ENCODE measurements at places on chromosomes 3 and 15.
A peak's percentile ranks its signal among the peaks of the same experiment; 100 is the strongest.

DNA sequence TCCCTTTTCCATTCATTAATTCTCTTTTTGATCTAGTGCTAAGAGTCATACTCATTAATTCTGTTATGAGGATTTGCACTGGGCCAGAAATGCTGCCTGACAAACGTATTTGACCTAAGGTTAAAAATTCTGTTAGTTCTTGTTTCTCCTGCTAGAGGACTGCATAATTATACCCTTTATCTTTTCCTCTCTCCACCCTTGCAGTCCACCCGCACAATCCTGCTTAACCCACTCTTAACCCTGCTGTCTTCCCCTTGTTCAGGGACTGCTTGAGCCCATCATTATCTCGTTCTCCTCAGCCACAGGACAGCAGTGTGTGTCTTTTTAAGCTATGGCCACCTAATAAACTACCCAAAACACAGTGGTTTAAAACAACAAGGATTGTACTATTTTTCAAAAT, 31.1 kb upstream of the DYNC1LI1 start:
- no peak for DNase-seq

DNA sequence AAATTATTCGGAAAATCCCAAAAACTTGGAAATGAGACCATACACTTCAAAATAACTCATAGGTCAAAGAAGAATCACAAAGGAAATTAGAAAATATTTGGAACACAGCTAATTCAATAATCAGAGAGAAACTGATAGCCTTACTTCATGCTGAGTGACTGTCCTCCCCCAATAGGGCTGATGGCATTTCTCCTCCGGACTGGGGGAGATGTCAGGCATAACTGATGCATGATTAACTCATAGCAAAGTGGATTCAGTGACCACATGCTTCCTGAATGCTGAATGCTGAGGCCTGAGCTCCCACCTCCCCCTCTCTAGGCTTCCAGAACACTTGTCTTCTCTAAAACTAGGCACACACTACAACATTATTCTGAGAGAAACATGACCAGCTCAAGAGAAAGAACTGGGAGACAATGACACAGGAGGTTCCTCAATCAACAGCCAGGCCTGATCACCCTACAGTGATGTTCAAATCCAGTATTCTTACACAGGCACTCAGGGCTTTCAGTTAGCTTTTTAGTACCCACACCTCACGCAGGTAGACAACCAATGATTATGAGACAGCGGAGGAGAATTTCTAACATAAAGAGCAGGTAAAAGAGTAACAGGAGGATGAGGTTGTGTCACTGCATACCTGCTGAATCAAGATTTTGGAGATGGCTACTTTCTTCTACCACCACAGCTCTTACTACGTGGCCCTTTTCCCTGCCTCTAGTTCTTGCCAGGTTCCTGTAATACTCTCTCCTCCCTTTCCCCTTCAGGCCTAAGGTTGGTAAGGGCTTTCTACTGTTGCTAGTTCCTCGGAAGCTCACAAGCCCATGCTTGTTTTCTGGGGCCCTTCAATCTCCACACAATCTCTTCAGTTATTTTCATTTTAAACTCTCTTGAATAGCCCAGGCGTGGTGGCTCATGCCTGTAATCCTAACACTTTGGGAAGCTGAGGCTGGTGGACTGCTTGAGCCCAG, 96.1 kb downstream of the FMN1 start:
- no peak for DNase-seq

DNA sequence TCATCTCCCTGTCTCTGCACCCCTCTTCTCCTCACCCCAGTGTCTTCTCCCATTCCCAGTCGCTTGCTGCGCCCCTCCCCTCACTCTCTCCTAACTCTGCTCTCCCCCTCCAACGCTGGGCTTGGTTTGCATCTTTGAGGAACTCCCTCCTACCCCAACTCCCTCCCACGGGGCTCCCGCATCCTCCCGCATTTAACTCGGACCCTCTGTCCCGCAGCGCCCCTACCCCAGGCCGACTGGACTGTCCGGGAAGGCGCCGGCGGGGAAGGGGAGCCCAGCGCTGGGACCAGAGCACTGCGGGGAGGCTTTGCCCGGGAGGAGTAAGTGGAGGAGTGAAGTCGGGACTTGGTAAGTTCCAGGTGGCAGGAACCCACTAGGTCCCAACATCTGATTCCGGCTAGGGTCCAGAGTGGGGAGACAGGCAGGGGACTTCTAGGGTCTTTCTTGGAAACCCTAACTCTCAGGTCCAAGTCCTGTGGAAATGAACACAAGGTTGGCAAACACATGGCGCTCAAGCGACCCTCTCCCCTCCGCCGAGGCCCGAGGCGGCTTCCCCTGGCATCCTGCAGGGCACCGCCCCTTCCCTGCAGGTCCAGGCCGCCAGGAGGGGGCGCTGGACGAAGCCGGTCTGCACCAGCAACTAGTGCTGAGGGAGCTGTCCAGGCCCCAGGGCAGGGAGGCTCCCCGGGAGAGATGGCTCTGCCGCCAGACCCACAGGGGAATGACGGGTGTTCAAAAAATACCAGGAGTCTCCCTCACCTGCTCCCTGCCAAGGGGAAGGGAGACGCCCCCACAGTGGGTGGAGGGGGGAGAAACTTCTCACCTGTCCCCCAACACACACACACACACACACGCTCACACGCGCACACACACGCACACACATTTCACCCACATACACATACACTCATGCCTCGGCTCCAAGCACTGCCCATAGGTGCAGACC, 53.2 kb downstream of the LHFPL4 start:
- DNase-seq: peak; percentile 67

DNA sequence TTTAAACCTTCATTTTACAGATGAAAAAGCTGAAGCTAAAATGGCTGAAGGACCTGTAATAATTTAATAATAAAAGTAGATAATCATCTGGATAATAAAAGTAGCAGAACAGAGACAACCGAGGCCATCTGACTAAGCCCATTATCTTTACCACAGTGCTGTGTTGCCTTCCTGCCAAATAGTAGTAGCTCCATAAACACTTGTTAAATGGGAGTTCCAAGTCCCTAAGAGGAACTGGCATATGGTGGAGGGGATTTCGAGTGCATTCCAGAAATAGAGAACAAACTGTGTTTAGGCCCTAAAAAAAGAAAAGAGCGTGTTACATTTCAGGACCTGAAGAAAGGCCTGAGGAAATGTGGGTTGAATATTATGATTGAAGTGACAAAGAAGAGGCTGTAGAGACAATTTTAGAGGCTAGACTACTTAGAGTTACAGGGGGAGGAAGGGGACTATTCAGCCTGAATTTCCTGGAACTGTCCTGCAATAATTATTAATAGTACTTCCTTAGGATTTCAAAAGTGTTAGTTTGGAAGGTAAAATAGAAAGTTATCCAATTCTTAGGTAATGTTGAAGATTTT, 424.3 kb downstream of the ROBO2 start:
- DNase-seq: no peak

GRCh38 chr3:14203521-14204079, 25.0 kb downstream of the LSM3 start:
- DNase-seq: no peak

DNA sequence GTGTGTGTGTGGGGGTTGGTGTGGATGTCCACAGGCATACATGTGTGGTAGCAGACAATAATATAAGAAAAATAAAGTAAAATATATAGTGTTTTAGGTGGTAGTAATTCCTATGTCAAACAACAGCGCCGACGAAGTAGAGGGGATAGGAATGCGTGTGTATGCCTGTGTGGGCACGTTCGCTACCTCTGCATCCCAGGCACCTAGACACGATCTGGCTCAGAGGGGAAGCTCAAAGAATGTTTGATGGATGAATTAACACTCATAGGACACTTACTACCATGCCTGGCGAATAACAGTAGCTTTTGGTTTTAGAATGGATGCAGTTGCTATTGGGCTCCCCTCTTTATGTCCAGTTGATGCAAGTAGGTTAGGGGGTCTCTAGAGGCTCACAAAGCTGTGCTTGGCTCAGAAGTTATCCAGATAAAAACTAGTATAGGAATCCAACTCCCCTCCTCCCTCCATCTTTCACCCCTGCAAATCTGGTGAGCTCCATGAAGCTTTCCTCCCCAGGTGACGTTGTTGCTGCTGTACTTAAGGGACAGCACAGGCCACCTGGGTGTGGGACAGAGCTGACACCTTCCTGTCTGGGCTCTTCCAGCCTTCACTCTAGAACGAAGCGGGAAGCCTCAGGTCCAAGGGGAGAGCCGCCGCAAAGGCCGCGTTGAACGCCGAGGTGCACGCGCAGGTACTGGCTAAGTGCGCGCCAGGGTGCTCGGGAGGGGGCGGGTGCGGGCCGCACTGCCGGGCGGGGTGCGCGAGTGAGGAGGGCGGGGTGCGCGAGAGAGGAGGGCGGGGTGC, 192.6 kb upstream of the LYSMD4 start:
- DNase-seq: peak; percentile 72

GRCh38 chr3:87073496-87074145, 82.7 kb upstream of the VGLL3 start:
- DNase-seq: no peak

- no peak for DNase-seq
Observed at GRCh38 chr3:53749448-53749847, 96.8 kb downstream of the CHDH start.

GRCh38 chr3:175336406-175337133, 477.4 kb downstream of the NAALADL2 start:
- no peak for DNase-seq

- no peak for DNase-seq
Observed at GRCh38 chr3:133130168-133130567, 92.0 kb downstream of the TMEM108 start.

- DNase-seq: no peak
Observed at GRCh38 chr15:73954188-73955145, 28.2 kb downstream of the LOXL1 start.

- DNase-seq: peak; percentile 72
Observed at GRCh38 chr3:122074621-122075265, 19.6 kb downstream of the CD86 start.

GRCh38 chr3:94294806-94295205, 231.9 kb downstream of the NSUN3 start:
- DNase-seq: no peak

GRCh38 chr3:171491361-171491760, 31.2 kb upstream of the TNIK start:
- DNase-seq: peak; percentile 55

DNA sequence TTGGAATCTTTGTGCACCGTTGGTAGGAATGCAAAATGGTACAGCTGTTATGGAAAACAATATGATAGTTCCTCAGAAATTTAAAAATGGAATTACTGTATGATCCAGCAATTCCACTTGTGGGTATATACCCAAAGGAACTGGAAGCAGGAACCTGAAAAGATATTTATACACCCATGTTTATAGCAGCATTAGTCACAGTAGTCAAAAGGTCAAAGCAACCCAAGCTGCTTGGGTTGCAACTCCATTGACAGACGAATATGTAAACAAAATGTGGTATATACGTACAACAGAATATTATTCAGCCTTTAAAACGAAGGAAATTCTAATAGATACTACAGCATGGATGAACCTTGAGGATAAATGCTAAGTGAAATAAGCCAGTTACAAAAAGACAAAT, 35.0 kb upstream of the CAPN3 start:
- DNase-seq: no peak

GRCh38 chr3:188760408-188760807, 411.4 kb upstream of the TPRG1 start:
- no peak for DNase-seq

GRCh38 chr15:90845201-90845949, 23.0 kb upstream of the FURIN start:
- DNase-seq: no peak

- DNase-seq: no peak
Observed at GRCh38 chr3:117630885-117631284, 921.3 kb downstream of the TUSC7 start.

DNA sequence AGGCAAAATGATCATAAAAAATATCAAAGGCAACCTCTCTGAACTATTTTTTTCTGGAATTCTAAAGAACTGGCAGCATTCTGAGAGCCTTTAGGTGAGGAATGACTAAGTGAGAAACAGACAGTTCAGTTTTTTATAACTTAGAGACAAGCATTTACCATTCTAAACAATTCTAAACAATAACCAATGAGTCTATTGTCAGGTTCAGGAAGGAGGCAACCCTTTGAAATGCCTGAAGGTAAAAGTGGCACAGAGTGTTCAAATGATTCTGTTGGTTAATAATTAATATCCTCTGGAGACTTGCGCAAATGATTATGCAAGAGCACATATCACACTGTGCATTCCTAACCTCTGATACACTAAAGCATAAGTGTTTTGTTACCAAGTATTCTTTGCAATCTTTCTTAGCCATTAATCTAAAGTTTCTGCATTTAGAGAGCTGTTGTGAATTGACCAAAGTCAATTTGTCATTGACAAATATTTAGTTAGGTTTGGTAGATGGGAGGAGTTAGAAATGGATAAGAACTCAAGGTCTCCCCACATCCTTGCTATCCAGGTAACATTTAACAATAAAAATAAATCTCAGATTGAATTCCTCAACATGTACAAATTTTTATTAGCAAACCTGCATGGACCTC, 9.2 kb upstream of the TGFBR2 start:
- no peak for DNase-seq

DNA sequence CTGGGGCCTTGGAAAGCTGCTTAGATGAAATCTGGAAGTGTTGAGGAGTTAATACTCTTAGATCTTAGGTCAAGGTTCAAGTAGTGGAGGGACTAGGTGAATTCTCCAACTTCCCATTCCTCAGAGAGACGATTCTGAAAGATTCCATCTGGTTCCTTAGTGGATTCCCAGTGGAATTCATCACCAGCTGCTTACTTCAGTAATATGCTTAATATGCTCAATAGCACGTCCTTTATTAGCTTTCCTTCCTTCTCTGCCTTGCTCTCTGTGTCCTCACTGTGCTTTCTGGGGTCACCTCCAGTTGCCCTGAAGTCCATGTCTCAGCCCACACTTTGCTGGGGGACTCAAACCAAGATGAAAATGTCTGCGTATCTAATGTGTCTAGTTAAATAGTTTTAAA, 31.0 kb downstream of the CEP63 start:
- DNase-seq: no peak

GRCh38 chr3:112013058-112013783, 14.5 kb downstream of the TAGLN3 start:
- DNase-seq: peak; percentile 52

DNA sequence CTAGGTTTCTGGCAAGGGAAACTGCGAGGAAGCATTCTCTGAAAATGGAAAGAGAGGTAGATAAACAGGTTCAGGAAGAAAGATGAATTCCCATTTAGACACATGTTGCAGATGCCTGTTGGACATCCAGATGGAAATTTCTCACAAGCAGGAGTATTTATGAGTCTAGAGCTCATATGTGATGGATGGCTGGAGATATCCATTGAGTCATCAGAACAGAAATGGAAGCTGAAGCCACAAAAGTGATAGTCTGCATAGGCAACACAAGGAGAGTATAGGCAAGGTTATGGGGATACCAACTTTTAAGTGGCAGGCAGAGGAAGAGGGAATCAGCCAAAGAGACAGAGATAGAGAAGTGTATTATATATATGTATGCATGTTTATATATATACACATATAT, 6.3 kb upstream of the RAMAC start:
- DNase-seq: no peak

DNA sequence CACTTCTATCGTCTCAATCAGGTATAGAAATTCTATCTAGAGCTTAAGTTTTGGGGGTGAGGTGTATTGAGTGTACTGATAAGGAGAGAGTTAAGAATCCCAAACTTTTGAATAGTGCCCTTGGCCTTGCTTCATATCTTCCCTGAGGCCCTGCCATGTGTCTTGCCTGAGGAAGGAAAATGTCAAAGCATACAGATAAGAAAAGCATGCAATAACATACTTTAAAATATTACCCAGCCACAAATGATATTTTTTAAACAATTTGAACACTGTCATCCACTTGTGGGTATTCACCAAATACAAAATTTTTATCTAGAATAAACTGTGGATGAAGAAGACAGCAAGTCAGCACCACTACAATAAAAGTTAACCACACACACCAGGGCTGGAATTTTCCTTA, 631.0 kb upstream of the ALCAM start:
- DNase-seq: no peak

Data from CD4-positive, CD25-positive, alpha-beta regulatory T cell (primary cell).